ENCODE measurements at places on chromosomes 16 and 17.

- DNase-seq: no peak
Observed at GRCh38 chr16:79798416-79799053, 198.0 kb upstream of the MAF start.

DNA sequence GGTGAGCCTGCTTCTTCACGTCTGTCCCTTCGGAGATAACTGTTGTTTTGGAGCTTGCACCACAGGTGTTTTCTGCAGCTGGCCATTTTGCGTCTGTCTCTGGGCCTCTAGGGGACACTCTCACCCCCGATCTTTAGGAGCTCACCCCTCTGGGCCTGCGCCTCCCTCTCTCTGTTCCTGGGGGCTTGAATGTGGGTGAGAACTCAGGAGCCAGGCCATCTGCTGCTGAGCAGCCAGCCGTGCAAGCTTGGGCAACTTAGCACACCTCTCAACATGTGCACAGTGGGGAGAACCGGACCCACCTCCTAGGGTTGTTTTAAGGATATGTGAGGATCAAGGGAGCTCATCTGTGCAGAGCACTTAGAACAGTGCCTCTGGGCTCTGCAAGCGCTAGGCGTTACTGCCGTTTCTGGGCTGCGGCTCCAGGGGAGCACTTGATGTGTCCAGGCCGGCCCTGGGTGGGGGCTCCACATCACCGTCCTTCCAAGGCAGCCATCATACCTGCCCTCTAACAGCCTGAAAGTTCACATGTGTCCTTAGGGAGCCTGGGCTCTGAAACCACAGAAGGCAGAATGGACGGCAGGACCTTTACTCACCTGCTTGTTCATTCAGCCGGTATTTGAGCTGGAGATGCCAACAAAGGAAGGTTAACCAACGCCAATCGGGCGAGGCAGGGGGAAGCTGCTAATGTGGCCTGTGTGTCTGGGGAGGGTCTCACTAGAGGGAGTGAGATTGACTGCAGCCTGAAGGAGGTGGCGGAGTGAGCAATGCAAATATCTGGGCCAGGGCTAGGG is 66.3 kb downstream of the MRC2 start:
- DNase-seq: no peak

DNA sequence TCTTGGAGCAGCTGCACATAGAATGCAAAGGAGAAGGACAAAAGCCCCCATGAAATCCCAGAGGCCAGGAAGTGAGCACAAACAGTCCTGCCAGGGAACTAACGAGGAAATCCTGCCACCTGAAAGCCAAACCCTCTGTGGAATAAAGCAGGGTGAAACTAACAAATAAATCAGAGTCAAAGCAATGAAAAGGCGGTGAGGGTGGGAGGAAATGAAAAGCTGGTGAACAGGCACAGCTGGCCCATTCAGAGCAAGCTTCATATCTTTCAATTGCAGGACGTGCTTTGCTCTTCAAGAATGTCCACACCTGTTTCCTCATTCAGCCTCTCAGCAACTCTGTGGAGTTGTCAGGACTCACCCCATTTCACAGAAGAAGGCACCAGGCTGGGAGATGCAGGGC is 108.1 kb downstream of the ABCC12 start:
- DNase-seq: no peak

- DNase-seq: no peak
Observed at GRCh38 chr16:86910161-86910769, 331.9 kb downstream of the FOXL1 start.

DNA sequence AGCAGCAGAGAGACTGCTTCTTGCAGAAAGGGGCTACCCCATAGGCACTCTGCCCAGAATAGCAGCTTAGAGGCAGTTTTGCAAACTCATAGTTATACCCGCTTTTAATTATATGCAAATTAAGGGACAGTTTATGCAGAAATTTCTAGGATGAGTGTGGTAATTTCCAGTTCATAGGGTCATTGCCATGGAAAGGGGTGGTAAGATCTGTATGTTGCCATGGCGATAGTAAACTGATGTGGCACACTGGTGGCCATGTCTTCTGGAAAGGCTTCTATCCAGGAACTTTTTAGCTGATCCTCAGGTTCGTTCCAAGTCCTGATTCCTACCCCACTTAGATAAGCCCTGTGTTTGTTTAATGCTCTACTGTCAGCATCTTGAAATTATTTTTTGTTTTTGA is 6.2 kb downstream of the STXBP4 start:
- DNase-seq: no peak

- DNase-seq: no peak
Observed at GRCh38 chr16:84082110-84082509, 34.6 kb downstream of the MBTPS1 start.
